ENCODE measurements at places on chromosomes 1 and 21.

DNA sequence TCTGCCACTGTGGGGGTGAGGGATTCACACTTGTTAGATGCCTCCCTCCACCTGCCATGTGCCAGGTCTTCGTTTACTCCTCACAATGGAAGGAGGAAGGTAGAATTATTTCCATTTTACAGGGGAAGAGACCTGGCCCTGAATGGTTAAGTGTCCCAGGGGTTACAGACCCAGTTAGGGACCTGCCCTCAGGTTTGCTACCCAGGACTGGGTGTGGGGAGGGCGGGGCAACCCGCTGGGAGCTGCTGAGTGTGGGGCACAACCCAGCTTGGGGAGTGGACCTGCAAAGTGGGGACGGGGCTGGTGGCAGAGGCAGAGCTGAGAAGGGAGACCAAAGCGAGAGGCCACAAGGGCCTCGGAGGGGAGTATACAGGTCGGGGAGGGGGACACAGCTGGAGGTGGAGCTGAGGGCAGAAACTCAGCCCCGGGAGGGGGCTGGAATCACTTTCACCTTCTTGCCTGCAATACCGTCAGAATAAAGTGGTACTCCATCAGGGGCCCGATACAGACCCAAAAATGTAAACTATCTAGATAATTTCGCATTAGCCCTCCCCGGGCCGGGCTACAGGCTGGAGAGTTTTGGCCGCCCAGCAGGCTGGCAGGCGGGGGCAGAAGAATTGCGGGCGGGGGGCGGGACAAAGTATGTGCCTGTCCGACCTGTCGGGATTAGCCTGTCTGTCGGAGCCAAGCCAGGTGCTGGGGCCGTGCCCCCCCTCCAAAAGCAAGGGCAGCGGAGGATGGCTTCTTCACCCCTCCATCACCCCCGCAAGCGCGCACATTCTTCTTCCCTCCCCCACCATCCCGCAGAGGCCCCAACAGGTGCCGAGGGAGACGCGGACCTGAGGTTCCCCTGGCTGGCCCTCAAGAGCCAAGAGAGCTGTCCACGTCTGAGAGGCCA is 1.4 kb downstream of the RSPO1 start:
- no peak for DNase-seq

GRCh38 chr21:38243732-38244406 is 12.9 kb upstream of the KCNJ15 start:
- no peak for DNase-seq

- DNase-seq, result no peak
Observed at GRCh38 chr1:198638894-198639635, at the start of gene PTPRC. Gene PTPRC (plus strand): TSS chr1:198639040. CDS start chr1:198639269, 229 bp downstream.

GRCh38 chr1:225468270-225469020 is 40.6 kb upstream of the LBR start:
- DNase-seq, result no peak

GRCh38 chr1:185080422-185080821 is 35.1 kb downstream of the RNF2 start:
- no peak for DNase-seq

GRCh38 chr21:34008618-34009017 is 64.8 kb upstream of the MRPS6 start:
- no peak for DNase-seq

GRCh38 chr1:188782220-188782841 is 1695.3 kb downstream of the BRINP3 start:
- peak; percentile 91 for DNase-seq

Data from DMS53 (cell line).